ENCODE measurements at places on chromosomes 3 and 15. TPM values are rescaled to one million over a fixed set of nuclear protein-coding genes. Genes with fewer than 3 reads are reported as not detected.

- H3K4me3 ChIP-seq: no peak overlapping the region
- no peaks in the 10 kb centered on the region for H3K4me1 ChIP-seq
- H3K27ac ChIP-seq: no peak overlapping the region
Observed at GRCh38 chr3:14857506-14857905, 38.7 kb downstream of the FGD5 start.

GRCh38 chr3:38354588-38355330 lies 8.2 kb downstream of the XYLB start:
- H3K27me3 ChIP-seq: no peaks in the 10 kb centered on the region
- H3K4me3 ChIP-seq: no peak overlapping the region
- DNase-seq: no peak
- H3K27ac ChIP-seq: no peak overlapping the region
- H3K4me1 ChIP-seq: no peaks in the 10 kb centered on the region
- H3K36me3 ChIP-seq: no peaks in the 10 kb centered on the region

DNA sequence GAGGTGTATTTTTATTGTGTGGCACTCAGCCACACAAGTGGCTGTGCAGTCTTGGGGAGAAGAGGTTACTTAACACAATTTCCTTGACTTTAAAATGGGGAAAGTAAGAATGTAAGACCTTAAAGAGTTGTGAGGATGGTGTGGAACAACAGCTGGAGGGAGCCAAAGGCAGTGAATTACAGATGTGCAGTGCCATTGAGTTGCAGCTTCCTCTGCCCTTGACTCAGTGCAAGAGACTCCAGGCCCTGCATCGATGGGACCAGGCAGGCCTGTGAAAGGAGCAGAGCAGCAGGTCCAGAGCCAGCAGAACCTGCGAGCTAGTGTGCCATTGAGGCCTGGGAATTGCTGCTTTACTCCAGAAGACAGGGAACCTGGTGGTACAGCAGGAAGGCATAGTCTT lies 27.2 kb downstream of the EEFSEC start:
- H3K27ac ChIP-seq: no peak overlapping the region
- H3K27me3 ChIP-seq: no peaks in the 10 kb centered on the region
- no peaks in the 10 kb centered on the region for H3K36me3 ChIP-seq

- no peak for DNase-seq
- H3K4me1 ChIP-seq: no peaks in the 10 kb centered on the region
- H3K36me3 ChIP-seq: no peaks in the 10 kb centered on the region
- H3K27me3 ChIP-seq: no peaks in the 10 kb centered on the region
- no peak overlapping the region for H3K27ac ChIP-seq
Observed at GRCh38 chr3:25582242-25582641, 82.5 kb downstream of the TOP2B start.

DNA sequence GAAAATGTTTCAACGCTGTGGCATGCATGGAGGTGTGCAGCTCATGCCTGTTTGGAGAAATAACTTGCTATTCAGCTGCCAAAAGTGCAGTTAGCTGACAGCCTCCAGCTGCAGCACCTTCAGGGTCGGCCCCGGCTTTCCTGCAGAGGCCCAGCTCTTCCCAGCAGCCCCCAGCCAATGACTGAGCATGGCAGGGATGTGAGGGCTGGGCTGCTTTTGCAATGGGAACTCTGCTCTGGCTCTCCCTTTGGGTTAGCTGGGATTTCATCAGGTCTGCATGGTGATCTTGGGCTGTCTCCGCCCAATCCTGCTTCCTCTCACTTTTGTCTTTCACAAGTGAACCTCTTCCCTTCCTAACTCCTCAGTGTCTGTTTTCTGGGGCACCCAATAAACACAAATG lies 396.6 kb downstream of the EPHB1 start:
- H3K36me3 ChIP-seq: no peaks in the 10 kb centered on the region
- no peak overlapping the region for H3K4me3 ChIP-seq
- DNase-seq: no peak
- no peaks in the 10 kb centered on the region for H3K4me1 ChIP-seq
- H3K27ac ChIP-seq: no peak overlapping the region

DNA sequence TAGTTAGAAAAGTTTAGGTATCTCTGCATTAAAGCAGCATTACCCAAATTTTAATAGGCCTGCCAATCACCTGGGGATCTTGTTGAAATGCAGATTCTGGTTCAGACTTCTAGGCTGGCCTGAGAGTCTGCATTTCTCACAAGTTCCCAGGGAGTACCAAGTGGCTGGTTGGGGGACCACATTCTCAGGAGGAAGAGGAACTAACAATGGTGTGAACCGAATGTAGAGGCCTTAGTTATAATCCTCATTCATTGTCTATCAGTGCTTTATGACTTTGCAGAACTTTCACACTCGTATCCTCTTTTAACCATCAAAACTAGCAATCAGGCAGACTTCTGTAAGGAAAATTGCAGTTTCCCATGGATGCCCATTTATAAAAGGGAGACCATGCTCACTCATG lies 38.2 kb upstream of the UBE2E1 start:
- no peaks in the 10 kb centered on the region for H3K27me3 ChIP-seq
- DNase-seq: no peak
- H3K36me3 ChIP-seq: no peaks in the 10 kb centered on the region
- H3K4me3 ChIP-seq: no peak overlapping the region
- H3K4me1 ChIP-seq: no peaks in the 10 kb centered on the region

DNA sequence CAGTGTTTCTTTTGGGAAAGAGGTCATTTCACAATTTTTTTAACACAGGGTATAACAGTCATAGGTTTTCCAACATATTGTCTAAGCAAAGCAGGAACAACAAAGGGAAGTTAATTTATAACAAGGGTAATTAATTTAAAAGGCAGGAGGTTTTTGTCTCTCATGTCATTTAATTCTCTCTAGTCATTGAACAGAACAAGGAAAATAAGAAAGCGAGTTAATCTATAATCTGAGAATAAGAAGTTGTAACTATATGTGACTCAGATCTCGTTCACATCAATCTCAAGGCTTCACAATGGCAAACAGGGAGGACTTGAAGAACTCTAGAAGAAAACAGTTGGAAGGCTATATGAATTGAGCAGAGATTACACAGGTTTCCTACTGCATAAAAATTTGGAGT lies 579.8 kb upstream of the CCDC54 start:
- DNase-seq: no peak
- no peaks in the 10 kb centered on the region for H3K36me3 ChIP-seq
- H3K27ac ChIP-seq: no peak overlapping the region

GRCh38 chr15:74036271-74037170 lies 42.0 kb downstream of the PML start:
- peak; percentile 25 for DNase-seq
- H3K36me3 ChIP-seq: peaks cover 15% of the 10 kb centered on the region
- no peaks in the 10 kb centered on the region for H3K4me1 ChIP-seq
- no peak overlapping the region for H3K27ac ChIP-seq
- no peaks in the 10 kb centered on the region for H3K27me3 ChIP-seq
- no peak overlapping the region for H3K4me3 ChIP-seq

DNA sequence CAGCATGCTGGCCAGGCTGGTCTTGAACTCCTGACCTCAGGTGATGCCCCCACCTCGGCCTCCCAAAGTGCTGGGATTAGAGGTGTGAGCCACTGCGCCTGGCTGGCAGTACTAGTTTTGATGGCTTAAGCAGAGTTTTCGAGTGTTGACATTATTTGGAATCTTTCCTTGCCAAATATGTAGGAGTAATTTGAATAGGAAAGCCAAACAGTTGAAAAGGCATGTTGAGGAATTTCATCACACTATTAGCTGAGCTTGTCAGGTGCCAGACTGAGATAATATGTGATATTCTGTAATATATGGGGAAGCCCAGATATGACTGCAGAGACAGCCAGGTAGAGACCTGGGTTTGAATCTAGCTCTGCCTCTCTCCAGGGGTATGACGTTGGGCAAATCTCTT lies 109.3 kb downstream of the SV2B start:
- H3K36me3 ChIP-seq: no peaks in the 10 kb centered on the region
- H3K27me3 ChIP-seq: no peaks in the 10 kb centered on the region
- H3K27ac ChIP-seq: no peak overlapping the region
- no peak for DNase-seq
- no peak overlapping the region for H3K4me3 ChIP-seq

DNA sequence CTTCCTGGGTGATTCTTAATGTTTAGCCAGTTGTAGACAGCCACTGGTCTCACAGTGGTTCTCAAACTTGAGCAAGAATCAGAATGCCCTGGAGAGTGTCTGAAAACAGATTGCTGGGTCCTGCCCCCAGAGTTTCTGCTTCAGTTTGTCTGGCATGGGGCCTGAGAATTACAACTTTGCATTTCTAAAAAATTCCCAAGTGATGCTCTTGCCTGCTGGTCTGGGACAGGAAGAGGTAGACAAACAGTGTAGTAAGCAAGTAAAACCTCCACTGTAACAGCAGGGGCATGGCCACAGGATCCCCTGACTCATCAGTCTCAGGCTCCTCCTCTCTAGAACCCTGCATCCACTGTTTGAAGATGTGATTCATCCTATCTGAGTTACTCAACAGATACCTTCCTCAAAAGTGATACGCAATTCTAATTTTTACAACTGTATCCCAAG lies 36.5 kb downstream of the DZIP1L start:
- H3K36me3 ChIP-seq: no peaks in the 10 kb centered on the region
- no peak for DNase-seq
- no peaks in the 10 kb centered on the region for H3K4me1 ChIP-seq
- no peaks in the 10 kb centered on the region for H3K27me3 ChIP-seq

DNA sequence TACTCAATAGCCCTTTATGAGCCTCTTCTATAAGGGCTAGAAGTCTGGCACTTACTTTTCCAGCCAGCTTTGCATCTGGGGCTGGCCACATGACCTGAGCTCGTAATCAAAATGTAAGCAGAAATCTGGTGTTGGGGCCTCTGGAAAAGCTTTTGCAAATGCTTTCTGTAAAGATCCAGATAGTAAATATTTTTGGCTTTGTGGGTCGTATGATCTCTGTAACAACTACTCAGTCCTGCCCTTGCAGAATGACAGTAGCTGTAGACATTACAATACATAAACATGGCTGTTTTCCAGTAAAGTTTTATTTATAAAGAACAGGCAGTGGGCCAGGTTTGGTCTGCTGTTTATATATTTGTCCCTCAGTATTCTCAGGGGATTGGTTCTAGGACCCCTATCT lies 46.2 kb upstream of the THRB start:
- H3K27ac ChIP-seq: no peak overlapping the region
- H3K36me3 ChIP-seq: no peaks in the 10 kb centered on the region
- H3K27me3 ChIP-seq: no peaks in the 10 kb centered on the region
- H3K4me3 ChIP-seq: no peak overlapping the region
- no peaks in the 10 kb centered on the region for H3K4me1 ChIP-seq

DNA sequence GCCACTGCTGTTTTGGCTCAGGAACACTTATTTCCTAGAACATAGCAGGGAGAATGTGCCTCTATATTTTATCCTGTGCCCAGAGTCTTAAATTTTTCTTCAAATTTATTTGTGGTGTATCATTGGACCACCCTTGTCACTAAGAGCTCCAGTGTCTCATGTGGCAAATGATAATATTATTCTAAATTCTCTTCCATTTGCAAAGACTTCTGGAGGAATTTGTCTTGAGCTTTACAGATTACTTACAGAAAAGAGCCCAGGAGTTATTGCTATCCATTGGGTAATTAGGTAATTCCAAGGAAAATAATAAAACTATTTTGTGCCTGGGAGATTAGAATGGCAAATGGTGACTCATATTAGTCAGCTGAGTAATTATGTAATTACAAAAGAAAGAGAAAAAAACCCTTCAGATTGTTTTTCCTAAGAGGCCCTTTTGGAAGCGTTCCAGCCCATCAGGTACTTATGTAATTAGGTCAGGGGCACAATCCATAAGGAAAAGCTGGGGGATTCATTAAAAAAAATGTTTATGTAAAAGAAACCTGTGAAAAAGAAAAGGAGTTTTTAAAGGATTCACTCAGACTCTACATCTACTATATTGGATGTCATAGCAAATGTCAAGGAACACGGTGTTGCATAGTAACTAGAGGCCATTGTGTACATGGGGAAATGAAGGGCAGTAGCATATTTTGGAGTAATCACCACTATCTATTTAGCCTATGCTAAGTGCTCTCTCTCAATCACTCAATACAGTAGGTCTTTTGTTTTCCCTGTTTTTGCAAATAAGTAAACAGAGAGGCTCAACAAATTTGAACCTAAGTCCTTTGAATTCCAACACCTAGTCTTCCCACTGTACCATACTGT lies 380.9 kb upstream of the RARB start:
- no peaks in the 10 kb centered on the region for H3K36me3 ChIP-seq
- H3K4me1 ChIP-seq: peaks cover 7% of the 10 kb centered on the region
- H3K27ac ChIP-seq: no peak overlapping the region
- no peaks in the 10 kb centered on the region for H3K27me3 ChIP-seq

DNA sequence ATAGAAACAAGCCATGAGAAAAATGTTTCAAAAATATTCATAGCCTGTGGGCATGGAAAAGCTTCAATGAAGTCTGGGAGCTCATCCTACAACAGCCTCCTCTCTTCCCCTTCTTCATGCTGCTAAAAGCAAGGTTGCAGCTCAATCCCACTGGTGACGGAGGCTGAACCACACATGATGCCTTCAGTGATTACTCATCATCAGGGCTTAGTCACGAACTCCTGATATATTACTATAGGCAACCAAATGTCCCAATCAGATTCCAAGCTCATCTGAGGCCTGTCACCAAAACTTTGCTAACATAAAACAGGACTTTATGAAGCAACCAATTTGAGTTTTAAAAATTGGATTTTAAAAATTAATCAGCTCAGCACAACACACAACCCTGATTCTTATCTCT lies 24.0 kb upstream of the SLC24A5 start:
- DNase-seq: no peak
- H3K27ac ChIP-seq: no peak overlapping the region
- no peaks in the 10 kb centered on the region for H3K4me1 ChIP-seq
- no peaks in the 10 kb centered on the region for H3K36me3 ChIP-seq
- no peak overlapping the region for H3K4me3 ChIP-seq

DNA sequence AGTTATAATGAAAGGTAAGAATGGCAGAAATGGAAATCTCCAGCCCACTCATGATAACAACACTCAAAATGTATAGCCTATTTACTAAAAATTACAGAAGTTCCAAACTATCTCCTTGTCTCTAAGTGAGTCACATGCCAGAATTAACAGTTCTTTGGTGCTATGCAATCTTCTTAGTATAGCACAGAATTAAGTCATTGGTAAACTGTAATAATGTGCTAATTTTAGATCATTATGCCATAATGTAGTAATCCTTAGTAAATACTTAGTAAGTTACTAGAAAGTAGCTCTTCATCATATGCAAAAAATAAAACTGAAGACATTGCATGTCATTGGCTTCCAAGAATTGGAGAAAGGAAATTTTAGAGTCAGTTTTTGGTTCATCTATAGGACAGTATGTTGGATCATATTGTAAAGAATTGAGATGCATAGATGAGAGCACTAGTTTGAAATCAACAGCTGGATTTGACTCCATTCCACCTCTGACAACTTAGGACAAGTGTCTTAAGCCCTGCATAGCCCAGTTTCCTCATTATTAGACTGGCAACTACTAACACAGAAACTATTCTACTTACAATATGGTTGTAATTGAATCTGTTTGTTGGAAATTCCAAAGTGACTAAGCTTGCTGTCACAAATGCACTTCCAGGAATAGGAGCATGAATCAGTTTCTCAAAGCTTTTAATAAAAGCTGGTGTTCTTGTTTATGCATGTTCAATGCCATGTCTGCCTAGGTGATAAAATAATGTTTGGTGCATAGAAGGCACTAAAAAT lies 40.1 kb upstream of the CD47 start:
- DNase-seq: no peak
- H3K4me1 ChIP-seq: no peaks in the 10 kb centered on the region
- no peak overlapping the region for H3K27ac ChIP-seq
- no peaks in the 10 kb centered on the region for H3K27me3 ChIP-seq
- no peaks in the 10 kb centered on the region for H3K36me3 ChIP-seq

ZPLD1 gene
- 0.28 TPM for total RNA-seq

CASR gene
- not detected for total RNA-seq

AP3B2 gene
- 5.4 TPM for total RNA-seq

CD80 gene
- not detected for total RNA-seq

CCNB2 gene
- 8.3 TPM for total RNA-seq

FEZF2 gene
- 0.62 TPM for total RNA-seq

SLC9C1 gene
- total RNA-seq: not detected

CDHR4 gene
- not detected for total RNA-seq

LYZL4 gene
- 5.9 TPM for total RNA-seq

SKOR1 gene
- 0.59 TPM for total RNA-seq

Data from prostate gland (tissue), 2 donors.